T-helper 22 cell (primary cell): ENCODE measurements at places on chromosomes 5 and 9.

GRCh38 chr9:80004714-80005113, 432.9 kb downstream of the TLE4 start:
- DNase-seq: no peak

DNA sequence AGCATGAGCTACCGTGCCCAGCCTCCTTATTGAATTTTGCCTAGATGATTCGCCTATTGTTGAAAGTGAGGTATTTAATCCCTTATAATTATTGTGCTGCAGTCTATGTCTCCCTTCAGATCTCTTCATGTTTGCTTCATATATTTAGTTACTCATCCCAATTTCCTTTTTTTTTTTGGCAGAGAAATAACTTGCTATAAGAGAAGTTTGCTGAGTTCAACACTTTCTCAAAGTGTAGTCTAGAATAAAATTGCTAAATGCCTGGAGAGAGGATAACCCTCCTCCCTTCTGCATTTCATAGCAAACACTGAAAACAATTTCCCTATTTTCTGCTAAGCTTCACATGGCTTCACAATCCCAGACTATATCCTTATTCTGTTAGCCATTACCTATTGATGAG, 136.6 kb upstream of the CD180 start:
- no peak for DNase-seq

GRCh38 chr5:164265566-164265965, 760.1 kb downstream of the MAT2B start:
- DNase-seq: no peak

GRCh38 chr9:127223810-127224177, 40.8 kb upstream of the GARNL3 start:
- no peak for DNase-seq

DNA sequence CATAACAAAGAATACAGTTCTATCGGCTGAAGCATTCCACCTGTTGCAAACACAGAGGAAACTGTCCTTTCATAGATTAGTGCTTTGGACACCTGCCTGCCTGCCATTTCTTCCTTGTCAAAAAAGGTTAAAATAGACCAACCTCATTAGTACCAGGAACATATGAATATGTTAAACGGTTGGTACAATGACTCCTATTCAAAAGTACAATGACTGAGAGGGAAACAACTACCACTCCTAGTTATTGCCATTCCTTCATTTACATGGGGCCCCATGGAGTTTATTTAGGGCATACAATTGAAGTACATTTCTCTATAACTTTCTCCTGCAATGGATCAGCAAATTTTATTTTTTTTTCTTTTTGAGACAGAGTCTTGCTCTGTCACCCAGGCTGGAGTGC, 77.4 kb upstream of the PIP5K1B start:
- no peak for DNase-seq

DNA sequence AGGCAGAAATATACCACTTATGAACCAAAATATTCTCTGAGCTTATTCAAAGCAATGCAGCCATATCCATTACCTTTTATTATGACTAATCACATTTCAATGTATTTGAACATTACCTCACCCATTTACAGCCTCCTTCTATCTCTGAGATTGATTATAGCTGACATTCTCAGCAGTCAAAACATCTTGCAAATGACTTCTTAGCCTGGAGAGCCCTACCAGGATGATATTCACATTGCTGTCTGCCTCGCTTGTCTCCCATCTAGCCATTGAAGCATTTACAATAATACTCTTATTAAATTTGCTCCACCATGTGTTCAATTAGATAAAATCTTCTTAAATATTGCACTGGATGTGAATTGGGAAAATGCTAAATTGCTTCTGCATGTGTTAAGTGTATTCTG, 1879.9 kb upstream of the ACO1 start:
- no peak for DNase-seq

GRCh38 chr5:56279291-56279690, 46.2 kb upstream of the ANKRD55 start:
- no peak for DNase-seq

- DNase-seq: no peak
Measured at GRCh38 chr5:106894964-106895363, 775.8 kb downstream of the EFNA5 start.

DNA sequence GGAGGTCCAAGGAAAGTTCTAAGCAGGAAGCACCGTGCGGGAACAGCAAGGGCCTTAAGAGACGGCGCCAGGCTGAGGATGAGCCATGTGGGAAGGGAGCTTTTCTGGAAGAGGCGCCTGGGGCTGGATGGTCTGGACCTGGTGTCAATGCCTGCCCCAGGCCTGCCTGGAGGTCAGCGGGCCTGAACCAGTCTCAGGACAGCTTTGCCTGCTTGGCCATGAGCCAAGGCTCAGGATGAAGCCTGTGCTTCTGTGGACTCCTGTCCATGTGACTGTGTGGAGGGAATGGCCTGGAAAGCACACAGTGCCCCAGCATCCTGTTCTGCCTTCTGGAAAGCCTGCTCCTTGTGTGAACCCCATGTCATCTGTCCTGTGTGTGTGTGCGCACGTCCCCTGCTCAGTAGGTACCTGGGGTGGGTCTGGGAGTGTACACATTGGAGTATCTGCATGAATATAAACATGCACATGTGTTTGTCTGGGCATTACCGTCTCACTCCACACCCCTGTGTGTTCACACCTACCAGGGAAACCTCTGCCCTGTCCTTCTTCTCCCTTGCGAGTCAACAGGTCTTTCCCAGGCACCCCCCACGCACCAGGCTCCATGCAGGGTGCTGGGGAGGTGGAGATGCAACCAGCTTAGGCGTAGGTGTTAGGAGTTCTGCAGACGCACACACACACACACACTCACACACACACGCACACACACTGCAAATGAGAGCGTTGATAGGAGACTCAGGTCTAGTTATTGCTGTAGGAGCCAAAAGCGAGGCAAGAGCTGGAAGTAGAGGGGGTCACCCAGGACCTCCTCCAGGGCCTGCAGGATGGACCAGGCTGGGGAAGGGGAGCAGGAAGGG, 24.8 kb downstream of the DAB2IP start:
- DNase-seq: no peak

GRCh38 chr9:93379051-93379450, 72.4 kb upstream of the FAM120A start:
- DNase-seq: no peak

DNA sequence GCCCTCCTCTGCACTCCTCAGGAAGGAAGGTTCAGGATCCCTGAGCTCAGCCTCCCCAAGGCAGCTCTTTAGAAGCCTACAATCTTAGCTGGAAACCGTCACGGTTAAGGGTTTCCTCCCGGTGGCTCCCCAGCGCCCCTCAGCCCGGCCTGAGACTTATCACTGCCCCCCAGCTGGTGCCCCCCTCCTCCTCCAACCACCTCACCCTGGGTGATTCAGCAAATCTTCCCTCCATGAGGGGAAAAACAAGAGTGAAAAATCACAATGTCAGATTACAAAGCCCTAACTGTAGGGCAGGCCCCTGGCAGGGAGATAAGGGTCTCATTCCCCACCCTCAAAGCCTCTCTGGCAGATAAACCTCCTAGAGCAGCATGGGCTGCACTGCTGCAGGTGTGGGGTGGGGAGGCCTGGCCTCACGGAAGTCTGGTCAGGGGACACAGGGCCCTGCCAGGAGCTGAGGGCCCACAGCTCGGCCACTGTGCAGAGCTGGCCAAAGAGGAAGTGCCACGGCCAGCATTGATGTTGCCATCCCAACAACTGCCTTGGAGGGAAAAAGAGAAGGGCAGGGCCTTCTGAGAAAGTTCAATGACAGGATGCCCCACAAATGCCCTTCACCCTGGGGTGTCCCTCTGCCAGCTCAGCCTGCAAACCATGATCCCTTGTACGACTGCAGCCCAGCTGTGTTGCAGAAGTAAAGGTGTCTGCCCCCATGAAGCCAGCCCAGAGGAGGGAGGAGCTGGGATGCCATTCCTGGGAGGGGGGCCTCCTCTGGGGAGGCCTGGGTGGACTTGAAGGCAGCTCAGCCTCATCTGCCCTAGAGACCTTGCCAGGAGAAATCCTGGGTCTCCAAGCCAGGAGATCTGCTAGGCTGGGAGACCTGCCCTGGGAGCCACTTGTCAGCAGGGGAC, 25.9 kb downstream of the GFI1B start:
- no peak for DNase-seq

DNA sequence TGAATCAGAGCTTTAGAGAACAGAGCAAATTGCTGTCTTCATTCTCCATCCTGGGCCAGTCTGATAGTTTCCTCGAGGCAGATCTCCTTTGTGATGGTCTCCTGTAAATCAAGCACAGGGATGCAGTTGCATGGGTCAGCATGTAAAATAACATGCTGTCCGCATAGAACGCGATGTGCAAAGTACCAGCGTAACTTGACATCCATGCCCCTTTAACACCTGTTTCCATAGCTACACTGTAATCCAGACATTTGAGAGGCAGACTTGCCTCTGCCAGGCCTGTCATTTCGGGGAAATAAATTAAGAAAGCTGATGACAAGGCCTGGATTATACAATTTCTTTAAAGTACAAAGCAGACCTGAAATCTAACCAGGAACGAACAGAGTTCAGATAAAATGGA, 413.5 kb downstream of the TLE4 start:
- DNase-seq: no peak

GRCh38 chr5:96790961-96791504, 16.7 kb downstream of the ERAP1 start:
- no peak for DNase-seq

- DNase-seq: no peak
Measured at GRCh38 chr5:1934801-1935429, 52.2 kb upstream of the IRX4 start.

- DNase-seq: no peak
Measured at GRCh38 chr9:116812231-116813030, 125.3 kb downstream of the TRIM32 start.

DNA sequence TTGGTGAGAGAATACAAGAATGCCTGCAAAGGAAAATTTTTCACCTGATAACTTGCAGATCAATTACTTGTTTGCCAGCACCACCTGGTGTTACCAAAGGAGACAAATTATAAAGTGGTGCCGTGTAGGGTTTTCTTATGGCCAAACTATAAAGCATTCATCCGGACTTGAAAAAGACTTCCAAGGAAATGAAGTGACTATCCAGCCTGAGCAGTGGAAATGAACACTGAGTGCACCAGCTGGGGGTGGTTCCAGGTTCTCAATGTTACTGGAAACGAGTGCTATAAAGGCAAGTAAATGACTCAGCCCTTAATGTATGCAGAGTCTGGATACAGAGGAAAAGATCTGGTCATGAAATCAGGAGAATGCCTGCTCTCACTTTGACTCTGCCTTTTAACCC, 113.1 kb downstream of the DNAH5 start:
- DNase-seq: no peak

DNA sequence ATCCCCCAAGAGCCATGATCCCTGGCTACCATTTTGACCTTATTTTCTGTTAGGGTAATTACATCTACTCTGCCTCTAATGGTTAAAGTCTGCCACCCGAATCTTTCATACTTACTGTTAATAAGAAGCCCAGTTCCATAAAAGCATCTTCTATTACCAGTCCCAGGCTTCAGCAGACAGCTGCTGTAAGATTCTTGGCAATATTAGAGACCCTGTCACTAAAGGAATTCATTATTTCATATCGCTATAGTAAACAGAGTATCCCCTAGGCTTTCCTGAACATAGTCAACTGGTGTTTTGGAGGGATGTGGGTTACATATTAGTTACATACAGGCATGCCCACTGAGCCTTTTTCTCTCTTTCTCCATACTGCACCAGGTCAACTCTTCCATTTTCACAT, 608.7 kb upstream of the SEMA6A start:
- no peak for DNase-seq

- no peak for DNase-seq
Measured at GRCh38 chr9:123998970-123999621, 12.5 kb upstream of the LHX2 start.

DNA sequence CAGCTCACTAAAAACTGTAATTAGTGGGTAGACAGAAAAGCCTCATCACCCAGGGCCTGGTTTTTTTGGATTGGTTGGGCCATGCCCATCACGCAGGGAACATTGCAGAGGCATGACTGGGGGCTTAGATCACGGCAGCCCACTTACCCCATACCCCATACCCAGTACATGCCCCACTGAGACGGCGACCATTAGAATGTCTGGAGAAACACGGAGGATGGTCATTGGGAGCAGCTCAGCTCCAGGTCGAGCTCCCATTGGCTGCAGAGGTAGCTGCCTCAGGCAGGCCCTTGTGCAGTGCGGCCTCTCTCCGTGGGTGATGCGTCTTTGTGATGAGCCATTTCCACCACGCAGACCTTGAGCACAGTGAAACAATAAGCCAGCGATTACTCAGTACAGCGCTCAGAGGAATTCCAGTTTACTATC, 204.0 kb downstream of the GADD45G start:
- DNase-seq: no peak

- no peak for DNase-seq
Measured at GRCh38 chr9:33136721-33137670, 30.1 kb downstream of the B4GALT1 start.

DNA sequence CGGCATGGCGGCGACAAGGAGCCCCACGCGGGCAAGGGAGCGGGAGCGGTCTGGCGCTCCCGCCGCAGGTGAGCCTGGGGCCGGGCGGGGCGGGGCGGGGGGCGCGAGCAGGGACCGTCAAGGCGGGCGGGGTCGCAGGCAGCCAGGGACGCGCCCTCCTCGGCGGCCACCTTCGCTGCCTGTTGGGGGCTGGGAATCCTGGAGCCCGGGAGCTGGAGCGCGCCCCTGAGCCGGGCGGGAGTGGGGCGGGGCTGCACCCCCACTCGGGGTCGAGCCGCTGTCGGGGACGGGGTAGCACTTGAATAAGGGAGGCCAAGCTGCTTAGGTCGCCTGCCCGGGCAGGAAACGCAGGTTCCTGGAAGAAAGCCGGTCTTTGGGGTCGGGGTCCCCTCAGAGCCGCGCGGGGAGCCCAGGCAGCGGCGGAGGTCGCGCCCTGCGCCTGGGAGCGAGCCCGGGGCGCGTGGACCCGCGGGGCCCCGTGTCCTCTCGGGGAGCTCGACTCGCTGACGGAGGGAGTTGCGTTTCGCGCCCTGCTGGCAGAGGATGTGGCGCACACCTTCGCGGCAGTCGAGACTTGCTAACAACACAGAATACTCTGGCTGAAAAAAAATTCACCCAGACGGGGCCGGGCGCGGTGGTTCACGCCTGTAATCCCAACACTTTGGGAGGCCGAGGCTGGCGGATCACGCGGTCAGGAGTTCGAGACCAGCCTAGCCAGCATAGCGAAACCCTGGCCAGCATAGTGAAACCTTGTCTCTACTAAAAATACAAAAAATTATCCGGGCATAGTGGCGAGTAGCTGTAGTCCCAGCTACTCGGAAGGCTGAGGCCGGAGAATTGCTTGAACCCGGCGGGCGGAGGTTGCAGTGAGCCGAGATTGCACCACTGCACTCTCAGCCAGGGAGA, 552 bp downstream of the OTULINL start:
- peak; percentile 61 for DNase-seq

DNA sequence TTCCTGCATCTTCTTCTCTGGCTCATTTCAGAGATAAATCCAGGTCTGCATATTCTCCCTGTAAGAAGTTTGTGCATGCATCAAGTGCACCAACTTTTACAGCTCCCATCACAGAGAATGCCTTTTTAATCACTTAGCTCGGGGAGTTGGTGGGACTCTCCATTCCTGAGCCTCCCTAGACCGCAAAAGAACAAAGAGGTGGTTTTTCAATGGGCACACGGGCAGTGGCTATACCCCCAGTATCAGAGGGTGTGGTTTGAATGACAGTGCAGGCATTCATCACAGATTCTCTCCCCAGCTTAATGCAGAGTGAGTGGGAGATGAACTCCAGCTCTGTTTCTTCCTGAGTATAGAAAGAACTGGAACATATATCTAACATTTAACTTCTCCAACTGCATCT, 264.7 kb upstream of the NR4A3 start:
- DNase-seq: no peak
